ENCODE measurements at places on chromosomes 4 and X.

DNA sequence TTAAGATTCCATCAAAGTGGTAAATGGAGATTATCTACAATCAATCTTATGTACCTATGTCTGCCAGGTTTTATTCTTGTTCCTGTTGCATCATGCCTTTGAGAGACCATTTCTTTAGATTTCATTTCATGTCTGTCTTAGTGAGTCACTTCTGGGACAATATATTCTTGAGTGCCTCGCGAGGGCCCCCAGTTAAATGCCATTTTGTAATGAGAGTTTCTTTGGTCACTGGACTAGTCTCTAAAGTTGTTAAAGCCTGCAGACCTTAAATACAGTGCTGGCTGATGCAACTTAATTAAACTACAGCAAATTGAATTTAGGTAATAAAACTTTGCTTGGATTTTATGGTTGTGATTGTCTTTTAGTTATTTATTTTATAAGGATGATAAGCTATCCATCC lies 87.2 kb upstream of the PITX2 start:
- no peaks in the 10 kb centered on the region for H3K27me3 ChIP-seq
- no peak overlapping the region for H3K4me3 ChIP-seq
- no peak overlapping the region for H3K27ac ChIP-seq
- H3K4me1 ChIP-seq, result no peaks in the 10 kb centered on the region

DNA sequence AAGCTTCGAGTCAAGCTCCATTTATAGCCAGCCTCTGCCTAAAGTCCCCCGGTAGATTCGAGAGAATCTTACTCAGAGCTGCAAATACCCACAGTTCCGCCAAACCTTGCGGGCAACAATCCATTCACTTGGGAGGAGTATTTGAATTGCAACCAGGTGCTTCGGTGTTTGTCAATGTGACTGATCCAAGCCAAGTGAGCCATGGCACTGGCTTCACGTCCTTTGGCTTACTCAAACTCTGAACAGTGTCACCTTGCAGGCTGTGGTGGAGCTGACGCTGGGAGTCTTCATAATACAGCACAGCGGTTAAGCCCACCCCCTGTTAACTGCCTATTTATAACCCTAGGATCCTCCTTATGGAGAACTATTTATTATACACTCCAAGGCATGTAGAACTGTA lies 11.2 kb downstream of the CD40LG start:
- DNase-seq, result no peak
- H3K4me3 ChIP-seq, result no peak overlapping the region
- no peaks in the 10 kb centered on the region for H3K36me3 ChIP-seq
- no peaks in the 10 kb centered on the region for H3K4me1 ChIP-seq

DNA sequence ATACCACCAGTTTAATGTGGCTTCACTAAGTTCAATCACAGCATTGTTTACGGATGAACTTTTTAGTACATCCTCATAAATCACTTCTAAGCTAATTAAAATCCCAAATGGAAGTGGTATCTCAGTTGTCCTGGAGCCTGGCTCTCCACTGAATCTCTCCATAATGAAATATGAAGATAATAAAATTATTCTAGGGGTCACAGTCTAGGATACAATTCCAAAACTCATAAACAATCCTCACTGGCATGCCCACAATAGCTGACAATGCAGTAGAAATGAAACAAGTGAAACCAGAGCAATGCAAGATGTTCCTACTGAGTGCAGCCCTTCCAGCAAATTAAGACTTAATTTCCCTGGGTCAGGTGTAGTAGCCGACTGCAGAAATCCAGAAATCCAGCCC lies 47.3 kb upstream of the FAM9B start:
- H3K4me3 ChIP-seq, result no peak overlapping the region
- no peaks in the 10 kb centered on the region for H3K36me3 ChIP-seq
- no peaks in the 10 kb centered on the region for H3K4me1 ChIP-seq
- H3K27me3 ChIP-seq, result no peaks in the 10 kb centered on the region
- no peak for DNase-seq

- no peak for DNase-seq
- H3K4me3 ChIP-seq, result no peak overlapping the region
- H3K36me3 ChIP-seq, result no peaks in the 10 kb centered on the region
- no peak overlapping the region for H3K27ac ChIP-seq
- H3K4me1 ChIP-seq, result no peaks in the 10 kb centered on the region
- H3K27me3 ChIP-seq, result no peaks in the 10 kb centered on the region
Measured at GRCh38 chr4:125004676-125005075, 292.1 kb upstream of the ANKRD50 start.

DNA sequence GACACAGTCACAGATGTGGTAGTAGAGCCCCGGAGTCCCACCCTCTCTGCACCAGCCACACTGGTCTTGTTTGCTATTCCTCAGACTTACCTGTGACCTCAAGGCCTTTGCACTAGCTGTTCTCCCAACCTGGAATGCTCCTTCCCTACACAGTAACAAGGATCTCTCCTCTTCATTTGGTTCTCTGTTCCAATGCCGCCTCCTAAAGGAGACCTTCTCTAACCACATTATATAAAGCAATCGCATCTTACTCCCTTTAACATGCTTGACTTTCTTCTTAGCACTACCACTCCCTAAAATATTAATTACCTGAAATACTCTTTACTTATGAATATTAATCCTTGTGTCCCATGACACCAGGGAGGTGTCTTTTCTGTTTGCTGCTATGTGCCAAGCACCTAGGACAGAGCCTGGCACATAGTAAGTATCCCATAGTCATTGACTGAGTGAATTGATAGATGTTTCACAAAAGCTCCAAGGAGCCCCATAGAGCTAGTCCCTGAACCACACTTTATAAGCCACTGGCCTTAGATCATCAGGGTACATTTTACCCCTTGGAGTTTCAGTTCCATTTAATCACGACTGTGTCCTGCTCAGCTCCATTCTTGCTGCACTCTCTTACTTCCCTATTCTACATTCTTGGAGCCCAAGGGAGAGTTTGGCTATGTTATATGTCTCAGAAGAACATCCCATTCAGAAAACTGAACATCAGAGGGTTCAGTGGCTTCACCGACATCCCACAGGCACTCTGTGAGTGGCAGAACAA lies 312.7 kb downstream of the RAB28 start:
- H3K27me3 ChIP-seq, result no peaks in the 10 kb centered on the region
- DNase-seq, result no peak
- no peak overlapping the region for H3K4me3 ChIP-seq
- H3K27ac ChIP-seq, result no peak overlapping the region
- peaks cover 17% of the 10 kb centered on the region for H3K4me1 ChIP-seq

GRCh38 chr4:98577956-98578355 lies 80.5 kb downstream of the TSPAN5 start:
- no peaks in the 10 kb centered on the region for H3K36me3 ChIP-seq
- no peak overlapping the region for H3K27ac ChIP-seq
- H3K4me3 ChIP-seq, result no peak overlapping the region
- H3K27me3 ChIP-seq, result no peaks in the 10 kb centered on the region
- peak; percentile 17 for DNase-seq

DNA sequence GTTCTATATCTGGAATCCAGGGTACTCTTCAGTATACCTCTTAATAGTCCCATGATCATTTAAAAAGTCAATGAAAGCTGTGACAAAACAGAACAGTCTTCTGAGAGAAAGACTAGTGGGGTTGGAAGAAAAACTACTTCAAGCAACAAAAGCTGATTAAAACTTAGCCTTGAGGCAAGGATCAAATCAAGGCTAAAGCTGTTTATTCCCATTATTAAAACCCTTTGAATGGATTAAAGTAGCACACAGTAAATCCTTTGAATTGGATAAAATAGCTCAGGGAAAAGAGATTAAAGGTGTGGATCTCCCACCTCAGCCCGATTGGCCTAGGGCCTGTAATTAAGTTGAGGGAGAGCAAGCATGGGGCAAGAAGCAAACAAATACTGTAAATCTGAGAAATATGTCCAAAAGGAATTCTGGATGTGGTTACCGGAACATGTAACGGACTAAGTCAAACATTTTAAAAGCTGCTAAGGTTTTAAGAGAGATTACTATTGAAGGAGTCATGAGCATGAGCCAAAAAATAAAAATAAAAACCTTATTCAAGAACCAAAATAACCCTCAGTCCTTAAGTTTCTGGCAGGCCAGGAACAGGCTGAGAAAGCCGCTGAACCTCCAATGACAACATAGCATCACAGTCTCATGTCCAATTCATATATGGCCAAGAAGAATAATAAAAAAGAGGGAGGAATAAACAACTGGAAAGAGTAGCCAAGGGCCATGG lies 257.3 kb upstream of the NEIL3 start:
- H3K27ac ChIP-seq, result no peak overlapping the region
- H3K27me3 ChIP-seq, result no peaks in the 10 kb centered on the region
- DNase-seq, result no peak
- H3K4me1 ChIP-seq, result no peaks in the 10 kb centered on the region

Measured in SJCRH30 (cell line).